ENCODE measurements at places on chromosomes 5 and 9. TPM values are rescaled to one million over a fixed set of nuclear protein-coding genes. Genes with fewer than 3 reads are reported as not detected.
A peak's percentile ranks its signal among the peaks of the same experiment; 100 is the strongest.

DNA sequence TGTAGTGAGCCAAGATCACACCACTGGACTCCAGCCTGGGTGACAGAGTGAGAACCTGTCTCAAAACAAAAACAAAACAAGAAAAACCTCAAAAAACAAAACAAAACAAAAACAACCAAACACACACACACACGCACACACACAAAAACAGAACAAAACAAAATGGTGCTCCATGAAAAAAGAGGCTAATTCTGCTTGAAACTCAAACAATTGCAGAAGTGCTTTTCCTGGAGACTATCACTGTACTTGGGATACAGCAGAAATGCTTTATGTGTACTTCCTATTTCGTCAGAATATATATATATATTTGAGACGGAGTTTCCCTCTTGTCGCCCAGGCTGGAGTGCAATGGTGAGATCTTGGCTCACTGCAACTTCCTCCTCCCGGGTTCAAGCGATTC, 49.9 kb upstream of the HSPA9 start:
- no peak for DNase-seq

Gene DDX4
- polyA plus RNA-seq: not detected

DNA sequence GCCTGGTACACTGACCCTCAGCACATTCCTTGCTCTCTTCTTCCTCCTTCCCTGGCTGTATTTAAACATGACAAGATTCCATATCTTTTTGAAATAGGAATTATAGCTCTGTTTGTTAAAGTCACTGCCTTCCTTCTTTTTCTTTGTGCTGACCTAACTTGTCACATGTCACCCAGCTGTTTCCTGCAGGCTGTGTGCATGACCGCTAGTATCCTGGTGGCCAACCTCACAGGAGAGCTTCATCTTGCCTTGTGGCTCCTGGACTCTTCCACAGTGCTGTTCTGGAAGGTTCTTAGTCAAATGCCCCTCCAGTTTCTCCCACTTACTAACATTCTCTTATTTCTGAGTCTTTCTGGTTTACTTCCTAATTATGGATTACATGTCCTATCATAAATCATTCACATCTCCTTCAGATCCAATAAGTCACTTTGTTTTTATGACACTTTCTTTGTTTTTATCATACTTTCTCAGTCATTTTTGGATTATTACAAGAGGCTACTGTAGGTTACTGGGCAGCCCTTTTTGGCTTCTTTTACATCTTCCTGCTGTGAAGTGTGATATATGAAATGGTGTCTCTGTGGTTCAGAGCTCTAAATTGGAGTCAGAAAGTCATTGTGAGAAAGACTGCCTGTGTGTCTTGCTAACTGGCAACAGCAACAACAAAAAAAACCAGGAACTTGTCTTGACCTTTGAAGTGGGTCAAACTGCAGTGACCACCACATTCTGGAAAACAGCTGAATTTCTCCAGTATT, 463.6 kb upstream of the DAP start:
- no peak for DNase-seq

GRCh38 chr9:124797343-124798103, 20.6 kb downstream of the OLFML2A start:
- no peak for DNase-seq

GRCh38 chr9:110509792-110510191, 69.7 kb downstream of the SVEP1 start:
- no peak for DNase-seq

Gene SPATA6L
- 0.69 TPM for polyA plus RNA-seq

Gene IRGM
- not detected for polyA plus RNA-seq

Gene FANCG
- polyA plus RNA-seq: 15.8 TPM

Gene SERINC5
- polyA plus RNA-seq: 5.4 TPM

Gene DMRT3
- not detected for polyA plus RNA-seq

Gene PCDHB3
- 0.23 TPM for polyA plus RNA-seq

DNA sequence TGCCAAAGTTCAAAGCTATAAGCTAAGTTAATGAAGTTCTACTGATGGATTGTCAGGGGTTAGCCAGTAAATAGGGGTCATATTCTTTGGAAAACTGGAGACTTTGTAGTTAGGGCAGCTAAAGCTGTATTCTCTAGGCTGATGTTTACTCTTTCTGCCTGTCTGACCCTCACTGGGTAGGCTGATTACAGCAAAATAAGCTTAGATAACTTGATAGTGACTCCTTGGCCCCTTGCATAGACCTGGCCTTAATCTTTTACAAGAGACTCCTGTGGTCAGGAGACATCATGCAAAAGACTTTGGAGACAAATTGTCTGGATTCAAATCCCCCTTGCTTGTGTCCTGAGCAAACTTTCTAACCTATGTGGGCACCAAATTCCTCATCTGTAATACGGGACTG, 314.4 kb upstream of the MSX2 start:
- no peak for DNase-seq

Gene RBM22
- polyA plus RNA-seq: 36.7 TPM

Gene SAPCD2
- polyA plus RNA-seq: 0.86 TPM

Gene SSBP2
- 43.0 TPM for polyA plus RNA-seq

Gene OBP2B
- polyA plus RNA-seq: not detected

DNA sequence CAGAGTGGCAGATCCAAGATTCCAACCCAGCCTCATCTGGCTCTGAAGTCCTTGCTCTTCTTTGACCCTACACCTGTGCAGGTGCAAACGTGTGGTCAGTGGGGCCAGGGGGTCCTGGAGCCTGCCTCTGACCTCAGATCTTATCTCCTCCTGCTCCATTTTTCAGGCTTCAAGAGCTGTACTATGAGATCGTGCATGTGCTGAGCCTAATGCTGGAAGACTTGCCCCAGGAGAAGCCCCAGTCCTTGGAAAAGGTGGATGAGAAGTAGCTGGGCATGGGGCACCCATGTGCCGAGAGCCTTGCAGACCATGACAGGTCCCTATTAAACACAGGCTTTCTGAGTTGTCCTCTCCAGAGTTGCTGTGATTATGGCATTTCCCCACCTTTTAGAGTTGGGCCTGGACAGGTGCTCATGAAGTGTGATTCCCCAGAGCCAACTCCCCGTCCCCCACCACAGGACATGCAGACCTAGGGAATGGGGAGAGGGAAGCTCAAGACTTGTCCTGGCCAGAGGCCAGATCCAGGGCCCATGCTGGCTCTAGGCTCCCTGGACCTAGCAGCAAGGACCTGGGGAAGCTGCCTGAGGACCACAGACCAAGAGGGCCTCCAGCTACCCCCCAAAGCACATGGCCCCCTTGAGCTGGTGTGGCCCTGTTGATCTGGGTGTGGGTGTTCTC, 22.5 kb downstream of the PITX1 start:
- no peak for DNase-seq

GRCh38 chr9:92763721-92764380, 782 bp downstream of the BICD2 start:
- DNase-seq: peak; percentile 57

Gene CLIC3
- 107 TPM for polyA plus RNA-seq

Gene BTNL8
- not detected for polyA plus RNA-seq

GRCh38 chr5:44568519-44568918, 179.3 kb upstream of the FGF10 start:
- no peak for DNase-seq

DNA sequence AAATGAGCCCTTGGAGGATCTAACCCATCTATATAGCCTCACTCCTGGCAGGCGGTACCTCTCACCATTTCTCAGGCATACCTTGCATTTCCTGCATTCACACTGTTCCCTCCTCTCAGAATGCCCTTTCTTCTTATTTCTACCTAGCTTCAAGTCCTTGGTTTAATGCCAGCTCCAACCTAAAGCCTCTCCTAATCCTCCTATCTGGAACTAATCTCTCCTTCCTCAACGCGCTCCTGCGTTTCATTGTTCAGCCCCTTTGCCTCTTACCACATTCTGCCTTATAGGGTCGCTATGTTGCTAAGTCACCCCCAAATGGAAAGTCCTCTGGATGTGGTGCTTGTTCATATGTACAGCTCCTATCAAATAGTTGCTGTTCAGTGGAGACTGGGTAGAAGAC, 288.5 kb upstream of the TUT7 start:
- no peak for DNase-seq

- DNase-seq: no peak
These were observed 10.1 kb downstream of the KCNV2 start for GRCh38 chr9:2727374-2727773.

DNA sequence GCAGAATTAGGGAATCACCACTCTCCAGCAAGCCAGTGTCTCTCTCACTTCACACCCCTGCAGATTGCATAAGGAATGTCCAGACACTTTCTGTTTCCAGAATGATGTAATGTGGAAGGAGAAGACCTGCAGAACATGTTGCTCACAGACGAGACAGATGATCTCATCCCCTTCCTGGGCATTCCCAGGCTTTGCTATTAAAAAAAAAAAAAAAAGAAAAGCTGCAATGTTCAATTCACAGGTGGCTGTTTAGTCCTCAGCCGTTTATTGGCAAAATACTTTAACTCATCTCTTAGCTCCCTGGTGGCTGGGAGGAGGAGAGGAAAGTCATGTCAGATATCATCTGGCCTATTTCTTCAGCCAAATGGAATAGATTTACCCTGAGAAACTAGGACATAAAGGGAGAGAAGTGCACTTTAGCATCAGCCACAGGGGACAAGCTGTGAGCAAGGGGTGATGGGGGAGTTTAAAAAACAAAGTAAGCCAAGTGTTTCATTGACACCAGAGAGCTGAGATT, 95.9 kb upstream of the TNC start:
- DNase-seq: peak; percentile 92

DNA sequence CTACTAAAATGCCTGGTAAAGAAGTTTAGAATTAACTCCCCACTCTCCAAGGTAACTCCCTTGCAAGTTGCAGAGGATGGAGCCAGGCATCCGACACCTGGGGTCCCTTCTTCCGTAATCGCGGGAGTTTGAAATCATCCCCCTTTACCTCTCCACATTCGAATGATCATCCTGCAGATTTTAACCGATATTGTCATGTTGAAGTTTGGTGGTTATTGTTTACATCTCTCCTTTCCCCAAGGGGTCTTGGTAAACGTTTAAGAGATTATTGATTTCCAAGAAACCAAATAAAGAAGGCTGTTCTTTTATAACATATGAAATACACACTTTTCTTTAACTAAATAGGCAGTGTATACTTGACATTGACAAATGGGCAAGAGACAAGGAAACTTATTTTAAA, 26.7 kb downstream of the NR2F1 start:
- no peak for DNase-seq

DNA sequence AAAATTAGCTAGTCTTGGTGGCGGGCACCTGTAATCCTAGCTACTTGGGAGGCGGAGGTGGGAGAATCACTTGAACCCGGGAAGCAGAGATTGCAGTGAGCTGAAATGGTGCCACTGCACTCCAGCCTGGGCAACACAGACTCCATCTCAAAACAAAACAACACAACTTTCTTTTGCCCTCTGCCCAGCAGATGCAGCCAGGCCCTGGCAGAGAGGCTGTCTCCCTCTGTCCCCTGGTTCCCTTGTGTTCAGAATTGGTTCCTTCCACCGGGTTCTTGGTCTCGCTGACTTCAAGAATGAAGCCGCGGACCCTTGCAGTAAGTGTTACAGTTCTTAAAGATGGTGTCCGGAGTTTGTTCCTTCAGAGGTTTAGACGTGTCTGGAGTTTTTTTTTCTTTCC, 30.2 kb upstream of the CEP72 start:
- DNase-seq: no peak

GRCh38 chr5:66850354-66851075, 254.3 kb downstream of the MAST4 start:
- DNase-seq: peak; percentile 70

GRCh38 chr9:98356326-98356725, 100.9 kb upstream of the TBC1D2 start:
- DNase-seq: peak; percentile 13

GRCh38 chr5:171978016-171978415, 28.4 kb downstream of the FBXW11 start:
- DNase-seq: no peak

GRCh38 chr5:32003981-32004380, 170.1 kb downstream of the GOLPH3 start:
- DNase-seq: no peak

- DNase-seq: peak; percentile 45
These were observed 25.6 kb downstream of the TMEFF1 start for GRCh38 chr9:100498592-100498991.

GRCh38 chr5:98656125-98656795, 117.2 kb upstream of the RGMB start:
- peak; percentile 42 for DNase-seq

GRCh38 chr5:58108511-58108910, 351.4 kb downstream of the PLK2 start:
- no peak for DNase-seq

Gene OR5C1
- not detected for polyA plus RNA-seq

DNA sequence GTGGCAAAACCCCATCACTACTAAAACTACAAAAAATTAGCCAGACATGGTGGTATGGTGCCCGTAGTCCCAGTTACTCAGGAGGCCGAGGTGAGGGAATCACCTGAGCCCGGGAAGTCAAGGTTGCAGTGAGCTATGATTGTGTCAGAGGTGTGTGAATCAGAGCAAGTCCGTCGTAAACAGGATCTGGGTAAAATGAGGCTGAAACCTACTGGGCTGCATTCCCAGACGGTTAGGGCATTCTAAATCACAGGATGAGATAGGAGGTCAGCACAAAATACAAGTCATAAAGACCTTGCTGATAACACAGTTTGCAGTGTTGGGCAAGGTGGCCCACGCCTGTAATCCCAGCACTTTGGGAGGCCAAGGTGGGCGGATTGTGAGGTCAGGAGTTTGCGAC, 1.9 kb upstream of the CLTB start:
- no peak for DNase-seq

Gene SPINK13
- polyA plus RNA-seq: not detected

GRCh38 chr5:134738963-134739661, 764 bp downstream of the CAMLG start:
- DNase-seq: peak; percentile 79

DNA sequence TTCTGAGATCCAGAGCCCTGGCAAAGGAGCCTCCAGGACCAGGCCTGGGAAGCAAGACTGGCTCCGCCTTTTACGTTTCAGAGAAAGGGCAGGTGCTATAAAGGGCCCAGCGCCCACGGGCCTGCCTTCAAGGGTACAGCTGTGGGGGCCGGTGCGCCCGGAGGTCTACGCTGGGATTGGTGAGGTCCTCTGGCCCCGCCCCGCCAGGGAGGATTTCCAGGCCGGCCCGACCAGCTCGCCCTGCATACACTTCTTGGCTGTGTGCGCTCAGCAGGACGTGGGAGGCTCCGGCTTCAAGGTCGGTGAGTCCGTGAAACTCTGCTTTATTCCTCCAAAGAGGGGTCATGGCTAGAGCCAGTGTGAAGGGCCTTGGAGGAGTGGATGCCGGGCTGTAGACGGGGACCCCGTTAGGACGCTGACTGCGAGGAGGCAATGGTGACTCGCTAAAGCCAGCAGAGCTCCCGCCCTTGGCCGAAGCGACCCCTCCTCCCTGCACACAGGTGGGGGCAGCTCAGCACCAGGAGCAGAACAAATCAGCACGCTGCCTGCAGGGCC, at the start of gene CKMT2:
Gene CKMT2 (plus strand): TSS at position 243 of the 555 bp plus-strand sequence. CDS start 17,811 bp downstream, outside the sequence.
- DNase-seq: peak; percentile 46

- no peak for DNase-seq
These were observed 75.6 kb downstream of the S1PR3 start for GRCh38 chr9:89066835-89067234.

- no peak for DNase-seq
These were observed 133.7 kb downstream of the DMAC1 start for GRCh38 chr9:7665874-7666273.

DNA sequence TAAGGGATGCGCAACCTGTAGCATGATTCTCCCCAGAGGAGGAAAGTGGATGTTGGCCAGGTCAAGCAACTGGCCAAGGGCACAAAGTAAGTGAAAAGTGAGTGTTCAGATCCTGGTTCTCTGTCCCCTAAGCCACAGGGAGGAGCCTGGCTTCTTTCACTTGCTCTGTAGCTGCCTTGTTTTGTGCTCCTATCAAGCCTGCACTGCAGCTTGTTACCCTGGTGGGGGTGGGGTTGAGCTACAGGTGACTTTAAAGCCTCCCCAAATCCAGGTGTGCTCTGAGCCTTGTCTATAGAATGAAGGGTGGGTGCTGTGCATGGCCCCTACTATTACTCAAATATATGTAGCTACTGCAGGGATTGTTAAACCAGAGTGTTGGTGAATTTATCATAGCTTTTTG, 32.9 kb downstream of the RALGPS1 start:
- DNase-seq: no peak

Measured in GM23248 (cell line).